Activated naive CD4-positive, alpha-beta T cell (primary cell): ENCODE measurements at places on chromosomes 5 and 9.
A peak's percentile ranks its signal among the peaks of the same experiment; 100 is the strongest.

DNA sequence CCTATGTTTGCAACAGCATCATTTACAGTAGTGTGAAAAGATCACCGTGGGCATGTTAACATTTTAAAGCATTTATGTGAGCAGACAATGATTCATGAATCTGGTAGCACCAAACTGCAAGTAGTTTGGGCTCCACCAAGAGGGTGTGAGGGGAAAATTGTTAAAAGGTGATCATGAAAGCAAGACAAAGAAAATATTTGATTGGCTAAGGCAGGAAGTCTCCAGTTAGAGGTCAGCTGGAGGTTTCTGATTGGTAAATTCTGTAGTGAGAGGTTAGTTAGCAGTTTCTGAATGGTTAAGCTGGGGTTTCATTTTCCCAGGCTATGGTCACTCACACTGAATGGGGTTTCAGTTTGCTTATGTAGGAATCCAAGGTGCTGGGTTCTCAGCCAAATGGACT lies 13.5 kb upstream of the DRD1 start:
- no peak for DNase-seq

- DNase-seq: no peak
These were observed 27.4 kb downstream of the KIAA1191 start for GRCh38 chr5:176334031-176334770.

DNA sequence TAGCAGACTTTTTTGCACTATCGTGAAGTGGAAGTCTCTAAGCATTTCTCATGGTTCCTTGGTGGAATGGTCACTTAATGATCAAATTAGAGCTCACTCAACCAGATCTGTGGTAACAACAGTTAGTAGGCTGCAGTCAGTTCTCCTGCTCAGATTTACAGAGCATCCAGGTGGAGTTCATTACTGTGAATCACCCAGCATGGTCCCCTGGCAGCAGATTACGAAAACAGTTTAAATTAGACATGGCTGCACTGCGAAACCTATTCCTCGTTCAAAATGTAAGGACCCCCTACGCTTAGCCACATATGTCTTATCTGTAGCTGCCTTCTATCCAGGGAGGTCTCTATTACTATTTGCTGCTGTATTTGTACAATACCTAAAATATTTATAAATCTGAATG lies 823.6 kb upstream of the ARRDC3 start:
- DNase-seq: no peak

GRCh38 chr9:93582115-93582514 lies 5.7 kb downstream of the PHF2 start:
- DNase-seq: no peak

DNA sequence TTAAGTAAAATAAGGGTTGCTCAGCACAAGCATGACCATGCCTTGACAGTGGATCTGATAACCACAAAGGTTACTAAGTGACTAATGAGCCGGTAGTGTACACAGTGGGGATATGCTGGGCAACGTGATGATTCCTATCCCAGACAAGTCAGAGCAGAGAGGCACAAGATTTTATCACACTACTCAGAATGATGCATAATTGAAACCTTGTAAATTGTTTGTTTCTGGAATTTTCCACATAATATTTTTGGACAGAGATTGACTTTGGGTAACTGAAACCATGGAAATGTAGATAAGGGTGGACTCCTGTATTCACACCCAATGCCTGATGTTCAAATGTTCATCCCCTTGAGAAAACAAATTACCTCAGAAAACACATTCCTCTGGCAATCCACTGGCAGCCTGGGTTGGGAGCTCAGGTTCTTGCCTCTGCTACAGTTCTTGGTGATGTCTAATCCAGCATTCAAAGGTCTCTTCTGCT lies 16.2 kb upstream of the ERAP1 start:
- no peak for DNase-seq

GRCh38 chr9:121121582-121122087 lies 46.9 kb downstream of the CNTRL start:
- peak; percentile 77 for DNase-seq

DNA sequence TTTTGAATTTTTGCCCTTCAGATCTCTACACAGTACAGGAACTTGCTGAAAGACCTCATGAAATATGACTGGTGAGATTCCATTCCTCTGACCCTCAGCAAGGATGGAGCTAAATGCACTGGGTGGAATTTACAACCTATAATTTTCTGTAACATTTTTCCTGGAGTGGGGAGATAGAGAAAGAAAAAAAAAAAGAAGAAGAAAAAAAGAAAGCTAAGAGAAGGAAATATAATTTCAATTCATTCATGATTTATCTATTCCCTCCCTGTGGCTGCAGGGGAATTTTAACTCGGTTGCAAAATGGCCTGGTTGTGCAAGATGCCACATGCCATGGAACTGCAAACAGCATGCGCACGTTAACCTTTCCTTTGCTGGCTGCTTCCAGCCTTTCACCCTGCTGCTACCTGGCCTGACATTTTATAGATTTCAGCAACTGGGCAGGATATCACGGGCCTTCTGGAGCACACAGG lies 155.4 kb downstream of the FSTL4 start:
- no peak for DNase-seq

GRCh38 chr5:170818232-170818631 lies 34.7 kb downstream of the GABRP start:
- no peak for DNase-seq

DNA sequence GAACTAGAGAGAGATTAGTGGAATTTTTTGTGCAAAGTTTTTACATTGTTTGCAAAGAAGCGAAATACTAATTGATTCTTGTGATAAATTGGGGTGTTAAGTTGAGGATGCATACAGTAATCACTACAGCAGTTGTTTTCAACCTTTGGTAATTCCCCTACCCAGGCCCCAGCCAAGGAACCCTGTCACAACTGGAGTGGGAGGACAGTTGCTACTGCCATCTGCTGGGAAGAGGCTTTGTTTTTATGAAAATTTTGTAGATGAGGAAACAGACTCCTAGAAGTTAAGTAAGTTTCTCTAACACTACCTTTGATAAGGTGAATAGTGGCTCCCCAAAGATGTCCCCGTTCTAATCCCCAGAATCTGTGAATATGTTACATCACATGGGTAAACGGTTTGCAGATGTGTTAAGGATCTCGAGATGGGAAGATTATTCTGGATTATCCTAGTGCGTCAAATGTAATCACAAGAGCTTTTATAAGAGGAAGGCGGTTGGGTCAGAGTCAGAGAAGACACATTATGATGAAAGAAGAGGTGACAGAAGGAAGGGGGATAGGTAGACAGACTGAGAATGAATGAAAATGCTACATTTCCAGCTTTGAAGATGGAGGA lies 34.0 kb upstream of the PPP1R2B start:
- no peak for DNase-seq

- DNase-seq: no peak
These were observed 133.8 kb upstream of the SLC24A2 start for GRCh38 chr9:19922476-19923118.
